ENCODE measurements at places on chromosomes 5 and 9.

GRCh38 chr9:92726348-92726747 is 38.3 kb downstream of the BICD2 start:
- DNase-seq: no peak

- DNase-seq: no peak
Measured at GRCh38 chr5:163789870-163790269, 284.5 kb downstream of the MAT2B start.

DNA sequence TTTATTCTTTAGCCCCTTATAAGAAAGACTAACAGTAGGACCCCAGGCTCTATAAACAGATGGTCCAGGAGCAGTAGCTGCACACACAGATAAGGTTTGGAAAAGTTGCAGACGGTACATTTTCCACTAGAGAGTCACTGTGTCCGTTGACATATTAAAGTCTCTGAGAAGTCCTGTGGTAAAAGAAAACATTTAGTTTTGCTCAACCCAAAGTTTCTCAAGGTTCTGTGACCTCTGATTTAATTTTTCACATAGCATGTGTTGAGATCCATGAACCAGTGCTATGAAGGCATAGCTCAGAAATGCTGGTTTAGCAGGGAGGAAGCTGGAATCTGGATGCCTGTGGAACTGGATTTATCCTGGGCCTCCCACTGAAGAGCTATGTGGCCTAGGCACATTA is 62.7 kb upstream of the RASEF start:
- DNase-seq: no peak

DNA sequence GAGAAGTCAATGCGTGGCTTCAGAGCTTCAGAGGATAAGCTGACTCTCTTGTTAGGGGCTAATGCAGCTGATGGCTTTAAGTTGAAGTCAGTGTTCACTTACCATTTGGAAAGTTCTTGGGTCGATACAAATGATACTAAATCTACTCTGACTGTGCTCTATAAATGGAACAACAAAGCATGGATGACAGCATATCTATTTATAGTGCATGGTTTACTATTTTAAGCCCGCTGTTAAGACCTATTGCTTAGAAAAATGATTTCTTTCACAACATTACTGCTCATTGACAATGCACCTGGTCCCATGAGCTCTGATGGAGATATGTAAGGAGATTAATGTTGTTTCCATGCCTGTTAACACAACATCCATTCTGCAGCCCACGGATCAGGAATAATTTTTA is 435.7 kb downstream of the MAT2B start:
- DNase-seq: peak; percentile 48

DNA sequence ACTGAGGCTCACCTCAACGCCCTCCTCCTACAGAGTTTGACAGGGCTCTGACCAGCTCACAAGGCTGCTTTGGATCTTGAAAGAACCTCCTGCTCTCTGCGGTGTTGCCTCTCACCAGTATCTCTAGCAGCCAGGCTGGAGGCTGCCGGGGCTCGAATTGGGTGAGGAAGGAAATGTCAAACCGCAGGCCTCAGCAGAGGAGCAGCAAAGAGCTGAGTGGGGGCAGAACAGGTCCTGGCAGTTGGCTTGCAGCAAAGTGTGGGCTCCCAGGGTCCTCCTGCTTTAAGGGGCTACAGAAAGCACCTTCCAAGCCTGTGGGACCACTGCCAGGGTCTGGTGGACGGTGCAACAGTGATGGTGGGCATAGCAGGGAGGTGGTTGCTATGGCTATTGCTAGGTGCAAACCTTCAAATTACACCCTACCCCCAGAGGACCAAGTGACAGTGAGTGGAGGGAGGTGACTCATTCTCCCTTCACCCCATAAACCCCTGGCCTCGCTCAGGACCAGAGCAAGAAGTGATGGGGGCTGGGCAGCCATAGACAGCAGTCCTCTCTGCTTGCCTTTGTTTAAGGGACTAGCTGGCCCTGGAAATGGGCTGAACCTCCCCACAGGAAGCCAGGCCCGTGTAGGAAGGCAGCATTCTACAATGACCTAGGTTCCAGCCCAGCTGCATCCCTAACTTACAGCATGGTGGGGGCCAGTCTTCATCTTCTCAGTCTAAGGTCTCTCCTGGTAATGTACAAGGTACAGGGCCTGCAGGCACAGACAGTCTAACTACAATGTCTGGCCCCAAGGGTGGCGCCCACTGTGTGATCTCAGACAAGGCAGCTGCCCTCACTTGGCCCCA is 18.7 kb downstream of the LCP2 start:
- peak; percentile 97 for DNase-seq

DNA sequence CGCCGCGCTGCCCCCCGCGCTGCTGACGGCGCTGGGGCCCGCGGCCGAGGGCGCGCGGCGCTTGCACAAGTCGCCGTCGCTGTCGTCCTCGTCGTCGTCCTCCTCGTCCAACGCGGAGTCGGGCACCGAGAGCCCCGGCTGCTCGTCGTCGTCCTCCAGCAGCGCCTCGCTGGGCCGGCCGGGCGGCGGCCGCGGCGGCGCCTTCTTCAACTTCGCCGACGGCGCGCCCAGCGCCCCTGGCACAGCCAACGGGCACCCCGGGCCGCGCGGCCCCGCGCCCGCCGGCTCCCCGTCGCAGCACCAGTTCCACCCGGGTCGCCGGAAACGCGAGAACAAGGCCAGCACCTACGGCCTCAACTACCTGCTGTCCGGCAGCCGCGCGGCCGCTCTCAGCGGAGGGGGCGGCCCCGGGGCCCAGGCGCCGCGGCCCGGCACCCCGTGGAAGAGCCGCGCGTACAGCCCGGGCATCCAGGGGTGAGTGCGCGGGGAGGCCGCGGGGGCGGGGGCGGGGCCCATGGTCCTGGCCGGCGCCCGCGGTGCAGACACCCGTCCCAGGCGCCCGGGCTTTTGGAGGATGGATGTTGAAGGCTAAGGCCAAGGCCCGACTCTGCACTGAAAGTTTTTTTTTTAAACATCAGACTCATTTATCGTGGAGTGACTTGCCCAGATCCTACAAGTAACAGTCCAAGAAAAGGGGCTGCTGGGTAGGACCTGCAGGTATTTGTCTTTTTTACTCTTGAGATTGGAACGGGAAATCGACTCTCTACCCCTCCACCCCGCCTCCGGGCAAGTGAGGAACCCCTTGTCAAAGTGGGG is 1.2 kb downstream of the TENT4A start:
- DNase-seq: peak; percentile 35

DNA sequence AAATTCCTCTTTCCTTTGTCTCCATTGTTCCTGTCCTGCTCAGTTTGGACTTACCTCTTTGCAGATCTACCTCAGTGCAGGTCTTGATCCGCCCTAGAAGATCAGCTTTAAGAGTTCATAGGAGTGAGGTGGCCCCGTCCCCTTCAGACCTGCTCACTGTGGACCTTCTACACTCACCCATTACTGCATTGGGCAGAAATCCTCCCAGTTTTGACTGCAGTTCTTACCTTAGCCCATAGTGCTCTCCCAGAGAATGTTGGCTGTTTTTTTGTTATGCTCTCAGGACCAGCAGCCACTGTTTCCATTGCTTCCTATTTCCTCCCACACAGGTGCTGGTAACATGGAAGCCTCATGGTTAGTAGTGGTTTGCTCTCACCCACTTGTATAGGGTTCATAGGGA is 63.3 kb downstream of the GALNT10 start:
- no peak for DNase-seq

DNA sequence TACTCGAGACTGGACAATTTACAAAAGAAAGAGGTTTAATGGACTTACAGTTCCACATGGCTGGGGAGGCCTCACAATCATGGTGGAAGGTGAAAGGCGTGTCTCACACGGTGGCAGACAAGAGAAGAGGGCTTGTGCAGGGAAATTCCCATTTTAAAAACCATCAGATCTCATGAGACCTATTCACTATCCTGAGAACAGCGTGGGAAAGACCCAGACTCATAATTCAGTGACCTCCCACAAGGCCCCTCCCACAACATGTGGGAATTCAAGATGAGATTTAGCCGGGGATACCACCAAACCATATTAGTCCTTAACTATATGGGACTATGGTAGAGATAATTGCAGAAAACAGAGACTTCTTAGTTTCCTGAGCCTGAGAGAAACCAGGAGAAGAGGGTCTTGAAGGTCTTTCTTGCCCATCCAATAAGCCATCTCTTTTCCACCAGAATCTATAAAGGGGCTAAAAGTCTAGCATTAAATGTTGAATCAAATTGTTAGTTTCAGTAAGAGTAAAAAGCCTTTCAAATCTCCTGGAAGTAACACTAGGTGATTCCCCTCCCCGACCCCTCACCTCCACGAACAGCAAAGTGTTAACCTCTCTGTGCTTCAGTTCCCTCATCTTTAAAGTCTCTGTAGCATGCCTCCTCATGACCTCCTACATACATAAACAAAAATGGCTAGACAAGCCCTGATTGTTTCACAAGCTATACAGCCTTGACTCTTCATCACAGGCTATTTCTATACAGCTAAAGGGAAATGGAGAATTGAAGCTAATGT is 259.1 kb downstream of the TMEM167A start:
- DNase-seq: no peak

DNA sequence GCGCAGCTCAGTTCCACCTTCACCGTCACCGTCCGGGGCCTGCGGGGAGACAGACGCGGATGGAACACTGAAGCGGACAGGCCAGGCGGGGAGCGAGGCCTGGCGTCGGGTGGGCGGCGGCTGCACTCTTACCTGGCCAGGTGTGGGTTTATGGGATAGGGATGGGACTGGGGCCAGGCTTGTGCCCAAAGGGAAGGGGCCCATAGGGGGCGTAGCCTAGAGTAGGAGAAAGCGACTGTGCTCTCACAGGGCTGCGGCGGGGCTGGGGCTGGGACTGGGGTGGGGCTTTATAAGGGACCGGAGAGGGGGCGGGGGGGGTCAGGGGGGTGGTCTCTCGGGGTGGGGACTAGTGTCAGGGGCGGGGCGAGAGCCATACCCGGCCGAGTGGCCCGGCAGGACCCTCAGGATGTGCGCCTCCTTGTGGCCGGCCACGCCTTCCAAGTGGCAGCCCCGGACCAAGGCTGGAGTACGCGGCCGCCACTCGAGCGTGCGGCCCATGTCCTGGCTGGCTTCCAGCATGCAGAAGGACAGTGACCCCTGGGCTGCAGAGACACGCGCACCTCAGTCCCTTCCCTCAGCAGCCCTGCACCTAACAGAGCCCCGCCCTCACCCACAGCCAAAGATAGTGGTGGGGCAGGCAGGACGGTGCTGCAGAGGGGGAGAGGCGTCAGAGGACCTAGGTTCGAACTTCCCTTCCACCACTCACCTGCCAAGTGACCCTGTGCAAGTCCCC is 22.8 kb downstream of the FPGS start:
- DNase-seq: no peak

GRCh38 chr9:28967226-28967625 is 1393.9 kb upstream of the C9orf72 start:
- no peak for DNase-seq

DNA sequence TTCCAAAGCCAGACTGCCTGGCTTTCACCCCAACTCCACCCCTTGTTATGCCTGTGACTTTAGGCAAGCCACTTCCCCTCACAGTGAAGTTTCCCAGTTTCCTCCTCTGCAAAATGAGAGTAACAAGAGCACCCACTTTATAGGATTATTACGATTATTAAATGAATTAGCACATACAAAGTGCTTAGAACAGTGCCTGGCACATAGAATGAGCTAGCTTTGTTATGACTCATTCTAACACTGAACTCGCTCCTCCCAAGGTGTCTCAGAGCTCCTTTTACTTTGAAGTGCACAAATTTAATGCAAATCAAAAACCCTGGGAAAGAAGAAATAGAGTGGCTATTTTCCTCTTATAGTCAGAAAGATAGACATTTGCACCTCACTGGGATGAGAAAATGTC is 34.3 kb downstream of the DNAH5 start:
- DNase-seq: no peak
